ENCODE measurements at places on chromosomes 4 and X.

- DNase-seq, result no peak
These were observed 81.3 kb upstream of the FSTL5 start for GRCh38 chr4:162245051-162245450.

DNA sequence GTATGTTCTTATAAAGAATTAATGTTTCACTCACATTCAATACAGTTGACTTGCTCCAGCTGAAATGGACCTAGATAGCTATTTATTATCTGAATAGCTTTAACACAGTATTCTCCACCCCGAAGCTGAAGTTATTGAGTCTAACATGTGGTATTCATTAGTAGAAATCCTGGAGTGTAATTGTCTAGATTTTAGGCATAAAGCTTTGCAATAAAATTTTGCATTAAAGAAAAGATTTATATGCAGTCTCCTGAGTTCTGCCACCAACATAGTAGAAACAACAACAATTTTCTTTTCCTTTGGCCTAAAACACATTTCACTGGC, 90.2 kb upstream of the DCLK2 start:
- DNase-seq, result no peak

DNA sequence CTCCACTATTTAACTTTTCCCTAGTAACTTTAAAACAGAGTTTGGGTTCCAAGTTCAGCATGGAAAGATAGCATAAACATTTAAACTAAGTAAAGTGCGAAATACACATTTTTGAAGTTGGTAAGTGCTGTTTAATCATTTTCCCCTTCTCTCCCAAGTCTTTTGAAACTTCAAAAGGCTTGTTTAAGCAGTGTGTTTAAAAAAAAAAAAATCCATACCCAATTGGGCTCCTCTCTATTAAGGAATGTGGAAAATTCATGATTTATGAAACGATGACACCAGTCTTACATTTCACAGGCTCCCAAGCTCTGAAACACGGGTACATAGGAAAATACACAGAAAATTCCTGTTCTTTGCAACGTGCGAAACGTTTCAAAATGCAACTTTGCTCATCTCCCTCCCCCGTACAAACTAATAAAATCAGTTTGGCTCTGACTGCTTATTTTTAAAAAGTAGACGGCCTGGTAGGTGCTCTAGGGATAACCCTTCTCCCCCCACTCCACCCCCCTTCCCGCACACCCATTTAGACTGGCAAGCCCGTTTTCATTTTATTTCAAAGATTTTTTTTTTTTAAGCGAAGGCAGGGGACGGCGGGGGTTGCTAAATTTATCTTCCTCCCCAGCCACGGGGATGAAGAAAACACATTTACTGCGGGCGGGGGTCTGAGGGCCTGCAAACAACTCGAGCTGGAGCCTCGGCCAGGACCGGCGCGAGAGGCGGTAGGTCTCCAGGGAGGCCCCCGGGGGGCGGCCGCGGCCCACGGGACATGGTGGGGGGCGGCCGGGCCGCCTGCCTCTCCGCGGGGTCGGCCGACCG, 786 bp upstream of the ZFX start:
- DNase-seq, result peak; percentile 50

DNA sequence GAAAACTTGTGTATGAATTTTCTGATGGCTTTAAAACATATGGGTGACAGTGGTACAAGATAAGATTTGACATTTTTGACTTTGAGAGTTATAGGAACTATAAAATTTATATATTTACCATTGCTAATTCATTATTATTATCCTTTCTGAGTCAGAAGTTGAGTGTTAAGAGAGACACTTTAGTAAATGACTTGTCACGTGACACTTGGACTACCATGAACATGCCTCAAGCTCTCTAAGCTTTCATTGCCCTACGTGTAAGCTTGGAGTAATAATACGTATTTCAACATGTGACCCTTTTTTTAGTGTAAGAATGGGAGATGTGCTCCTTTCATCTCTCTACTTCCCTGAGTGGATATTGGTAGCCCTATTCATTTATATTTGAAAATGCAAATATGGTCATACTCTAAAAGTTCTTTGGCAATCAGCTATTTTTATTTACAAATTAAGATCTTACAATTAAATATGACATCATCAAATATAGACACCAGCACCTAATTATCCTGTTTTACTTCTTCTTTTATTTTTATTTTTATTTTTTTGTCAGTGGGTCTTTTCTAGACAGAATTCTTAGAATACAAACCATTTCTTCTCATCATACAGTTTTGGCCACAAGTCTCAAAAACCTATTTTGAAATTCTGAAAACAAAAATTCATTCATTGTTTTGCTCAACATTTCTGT, 837.0 kb downstream of the PDHA2 start:
- no peak for DNase-seq

DNA sequence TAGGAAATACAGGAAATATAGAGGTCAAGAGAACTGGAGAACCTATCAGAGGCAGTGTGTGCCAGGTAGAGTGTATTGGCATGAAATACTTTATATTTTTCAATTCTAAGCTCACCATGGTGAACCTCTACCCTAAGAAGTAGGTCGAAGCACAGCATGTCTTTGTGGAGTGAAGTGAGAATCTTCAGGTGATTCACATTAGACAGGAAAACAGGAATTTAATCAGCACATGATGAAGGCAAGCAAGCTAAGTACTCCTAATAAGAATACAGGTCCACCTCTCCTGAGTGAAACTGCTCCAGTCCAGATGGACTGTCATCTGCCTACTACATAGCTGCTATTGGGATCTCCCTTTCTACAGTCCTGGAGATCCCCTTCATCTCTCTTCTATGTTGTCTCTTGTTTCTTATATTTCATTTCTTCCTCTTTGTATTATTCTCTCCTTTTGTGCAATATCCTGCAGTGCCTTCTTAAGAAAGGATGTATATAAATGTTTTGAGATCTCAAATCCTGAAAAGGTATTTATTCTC, 159.0 kb downstream of the LRBA start:
- DNase-seq, result no peak

DNA sequence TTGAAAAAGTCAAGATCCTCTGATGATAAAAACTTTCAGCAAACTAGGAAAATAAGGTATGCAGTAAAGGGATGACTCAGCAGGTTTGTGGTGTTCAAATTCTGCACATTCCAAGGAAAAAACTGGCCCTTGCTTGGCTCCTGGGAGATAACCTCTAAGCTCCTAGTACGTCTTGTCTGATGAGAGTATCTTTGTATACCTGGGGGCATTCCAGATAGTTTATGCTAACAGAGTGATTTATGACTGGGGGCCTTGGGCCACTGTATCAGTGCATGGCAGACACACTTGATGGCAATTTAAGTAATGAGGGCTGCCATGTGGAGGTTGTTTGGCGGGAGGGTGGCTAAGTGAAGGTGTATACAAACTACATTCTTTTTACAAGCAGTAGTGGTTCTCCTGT, 56.9 kb downstream of the NSG1 start:
- DNase-seq, result no peak

All from CD4-positive, alpha-beta T cell treated with Interleukin-15 for 1 hour (primary cell).